ENCODE measurements at places on chromosomes 3 and 15.

GRCh38 chr3:187015903-187016638, 85.7 kb downstream of the ST6GAL1 start:
- no peak for DNase-seq

- no peak for DNase-seq
These were observed 6.4 kb upstream of the EXOG start for GRCh38 chr3:38489766-38490165.

DNA sequence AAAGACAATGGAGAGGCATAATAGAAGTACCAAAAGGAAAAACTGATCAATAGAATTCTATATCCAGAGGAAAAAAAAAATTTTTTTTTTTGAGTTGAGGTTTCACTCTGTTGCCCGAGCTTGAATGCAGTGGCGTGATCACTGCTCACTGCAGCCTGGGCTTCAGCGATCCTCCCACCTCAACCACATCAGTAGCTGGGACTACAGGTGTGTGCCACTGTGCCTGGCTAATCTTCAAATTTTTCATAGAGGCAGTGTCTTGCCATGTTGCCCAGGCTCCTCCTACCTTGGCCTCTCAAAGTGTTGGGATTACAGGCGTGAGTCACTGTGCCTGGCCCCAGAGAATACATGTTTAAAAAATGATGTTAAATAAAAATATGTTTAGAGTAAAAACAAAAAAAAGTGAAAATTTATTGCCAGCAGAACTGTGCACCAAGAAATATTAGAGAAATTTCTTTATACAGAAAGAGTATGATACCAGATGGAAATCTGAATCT, 154.3 kb upstream of the ZBTB20 start:
- no peak for DNase-seq

- DNase-seq: peak; percentile 61
These were observed 1.7 kb upstream of the LINGO1 start for GRCh38 chr15:77634266-77634962.

- DNase-seq: no peak
These were observed 1.8 kb upstream of the GPR171 start for GRCh38 chr3:151204530-151205402.

GRCh38 chr15:40069178-40070165, 30.5 kb upstream of the SRP14 start:
- no peak for DNase-seq

DNA sequence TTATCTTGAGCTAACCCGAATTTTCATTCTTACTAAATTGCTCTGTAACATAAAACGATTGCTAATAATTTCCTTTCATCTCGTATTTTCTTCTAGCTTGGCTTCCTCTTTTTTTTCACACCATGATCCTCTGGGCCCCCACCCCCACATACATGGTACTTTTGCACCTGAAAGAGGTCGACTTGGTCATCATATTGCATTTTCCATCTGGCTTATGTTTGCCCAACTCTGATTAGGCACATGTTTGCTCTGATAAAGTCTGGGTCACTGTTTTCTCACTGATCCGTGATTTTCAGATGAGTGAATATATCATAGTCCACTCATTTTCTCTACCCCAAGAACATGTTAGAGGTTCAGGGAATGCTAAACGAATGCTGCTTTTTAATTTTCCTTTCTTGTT, 49.5 kb downstream of the ARRDC4 start:
- DNase-seq: no peak

DNA sequence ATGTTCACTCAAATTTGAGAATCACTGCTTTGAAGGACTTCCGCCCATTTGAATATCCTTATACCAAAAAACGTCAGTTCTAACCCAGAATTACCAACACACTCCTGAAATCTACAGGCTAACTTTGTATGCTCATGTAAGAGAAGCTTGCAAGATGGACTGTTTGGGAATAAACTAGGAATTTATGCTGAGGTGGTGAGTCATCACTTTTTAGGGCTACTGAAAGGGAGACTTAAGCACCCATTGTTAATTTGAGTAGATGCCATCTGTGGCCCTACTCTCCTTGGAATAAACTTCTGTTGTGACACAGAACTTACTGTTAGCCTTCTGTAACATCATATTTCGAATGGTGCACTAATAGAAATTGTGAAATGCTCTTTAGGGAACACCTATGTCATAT, 74.6 kb downstream of the FGF12 start:
- DNase-seq: no peak

- DNase-seq: no peak
These were observed 12.9 kb downstream of the AMIGO3 start for GRCh38 chr3:49706456-49707112.

DNA sequence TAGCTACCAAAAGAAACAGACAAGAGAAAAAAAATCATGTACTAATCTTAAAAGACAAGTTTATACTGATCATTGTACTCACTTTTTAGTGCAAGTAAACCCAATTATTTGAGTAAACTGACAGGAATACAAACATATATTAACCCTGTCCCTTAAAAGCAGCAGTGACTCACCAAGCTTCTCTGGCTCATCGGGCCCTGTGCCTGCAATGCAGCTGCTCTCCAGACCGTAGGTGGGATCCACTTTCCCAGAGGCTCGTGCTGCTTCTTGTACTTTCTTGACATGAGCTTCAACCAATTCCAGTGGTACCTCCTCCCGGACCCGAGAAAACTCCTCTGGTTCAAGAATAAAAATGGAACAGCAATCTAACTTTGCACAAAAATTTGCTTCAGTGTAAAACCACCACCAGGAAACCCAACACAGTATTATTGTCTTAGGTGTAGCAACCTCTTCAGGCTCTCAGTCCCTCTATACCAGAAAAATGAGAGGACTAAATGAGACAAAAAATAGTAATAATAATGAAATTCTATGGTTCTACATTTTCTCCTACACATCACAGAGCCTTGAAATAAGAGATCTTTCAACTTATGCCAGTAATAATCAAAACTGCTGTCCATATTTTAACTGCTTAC, 82.6 kb upstream of the CSPG5 start:
- DNase-seq: no peak

- peak; percentile 66 for DNase-seq
These were observed 462 bp downstream of the IGDCC3 start for GRCh38 chr15:65377105-65377975.

- no peak for DNase-seq
These were observed 2.7 kb downstream of the RFTN1 start for GRCh38 chr3:16510620-16511319.

DNA sequence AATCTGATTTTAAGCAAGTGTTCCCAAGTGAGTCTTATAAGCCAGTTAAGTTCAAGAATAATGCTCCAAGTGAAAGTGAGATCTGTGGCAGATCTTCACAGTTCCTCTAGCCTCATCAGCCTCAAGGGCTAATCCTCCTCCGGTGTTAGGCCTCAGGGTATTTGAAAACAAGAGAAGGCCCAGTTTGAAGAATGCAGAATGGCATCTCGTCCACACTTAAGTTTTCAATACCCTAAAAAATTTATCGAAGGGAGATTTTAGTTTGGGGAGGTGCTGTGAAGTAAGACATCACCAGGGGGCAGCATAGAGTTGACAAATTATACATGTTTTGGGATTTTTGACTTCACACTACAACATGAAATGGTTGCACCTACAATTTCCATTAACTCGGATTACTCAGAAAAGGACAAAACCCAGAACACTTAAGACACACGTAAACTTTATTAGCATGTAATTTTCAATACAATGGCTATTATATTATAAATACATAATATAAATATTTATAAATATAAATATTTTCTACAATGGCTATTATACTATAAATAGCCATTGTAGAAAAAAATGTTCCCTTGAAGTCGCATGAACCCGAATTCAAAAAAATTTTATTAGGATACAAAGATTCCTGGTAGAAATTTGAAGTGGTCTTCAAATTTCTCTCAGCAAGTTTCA, 2.3 kb upstream of the TMEM266 start:
- no peak for DNase-seq

GRCh38 chr15:41483519-41483918, 10.2 kb upstream of the ITPKA start:
- DNase-seq: no peak

DNA sequence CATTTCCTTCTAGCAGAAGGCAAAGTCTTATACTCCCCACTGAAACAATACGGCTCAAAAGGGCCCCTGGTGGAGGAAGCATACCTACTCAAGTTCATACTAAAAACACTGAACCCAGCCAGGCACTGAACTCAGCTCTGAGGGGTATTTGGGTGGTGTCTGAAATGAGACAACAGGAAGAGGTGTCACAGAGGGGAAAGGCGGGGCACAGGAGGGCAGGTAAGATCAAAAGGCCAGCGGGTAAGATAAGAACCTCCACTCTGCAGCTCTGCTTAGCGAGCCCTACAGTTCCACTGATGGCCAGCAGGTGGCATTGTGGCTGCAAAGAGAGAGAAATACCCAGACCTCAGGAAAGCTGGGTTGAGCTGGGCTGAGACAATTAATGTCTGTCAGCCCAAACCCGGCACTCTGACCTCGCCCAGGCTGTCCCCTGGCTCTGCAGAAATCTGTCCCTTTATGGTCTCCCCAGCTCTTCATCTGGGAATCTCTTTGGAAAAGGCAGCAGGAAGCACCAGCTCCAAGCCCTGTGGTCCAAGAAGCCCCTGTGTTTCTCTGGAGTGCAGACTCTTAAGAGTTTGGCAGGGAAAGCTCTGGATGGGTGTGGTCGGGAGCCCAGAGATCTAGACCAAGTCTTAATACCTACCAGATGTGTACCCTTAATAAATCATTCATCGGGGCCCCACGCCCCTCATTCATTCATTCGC, 8.4 kb downstream of the MFGE8 start:
- DNase-seq: peak; percentile 82

- no peak for DNase-seq
These were observed 41.7 kb downstream of the FRMD5 start for GRCh38 chr15:44153352-44153751.

DNA sequence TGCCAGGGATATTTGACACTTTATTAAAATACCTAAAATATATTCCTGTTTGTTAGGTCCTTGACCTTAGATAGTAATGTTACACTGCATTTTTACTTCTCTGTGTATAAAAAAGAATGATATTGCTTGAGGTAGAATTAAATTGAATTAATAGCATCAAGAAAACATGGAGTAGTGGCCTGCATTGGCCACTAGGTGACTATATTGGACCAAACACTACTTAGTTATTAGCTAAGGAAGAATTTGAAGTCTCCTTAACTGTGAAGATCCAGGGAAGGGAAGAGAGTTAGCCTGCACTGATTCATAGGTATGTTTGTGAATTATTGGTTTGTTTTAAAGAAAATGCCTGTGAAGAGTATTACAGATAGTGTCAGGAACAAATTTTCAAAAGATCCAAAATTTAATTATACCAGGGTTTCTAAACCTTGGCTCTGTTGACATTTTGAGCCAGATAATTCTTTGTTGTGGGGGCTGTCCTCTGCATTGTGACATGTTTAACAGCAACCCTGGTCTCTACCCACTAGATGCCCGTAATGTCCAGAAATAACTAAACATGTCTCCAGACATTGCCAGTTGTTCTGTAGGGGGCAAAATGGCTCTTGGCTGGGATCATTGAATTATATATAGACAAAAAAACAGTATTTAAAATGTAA, 103.6 kb upstream of the THSD4 start:
- no peak for DNase-seq

DNA sequence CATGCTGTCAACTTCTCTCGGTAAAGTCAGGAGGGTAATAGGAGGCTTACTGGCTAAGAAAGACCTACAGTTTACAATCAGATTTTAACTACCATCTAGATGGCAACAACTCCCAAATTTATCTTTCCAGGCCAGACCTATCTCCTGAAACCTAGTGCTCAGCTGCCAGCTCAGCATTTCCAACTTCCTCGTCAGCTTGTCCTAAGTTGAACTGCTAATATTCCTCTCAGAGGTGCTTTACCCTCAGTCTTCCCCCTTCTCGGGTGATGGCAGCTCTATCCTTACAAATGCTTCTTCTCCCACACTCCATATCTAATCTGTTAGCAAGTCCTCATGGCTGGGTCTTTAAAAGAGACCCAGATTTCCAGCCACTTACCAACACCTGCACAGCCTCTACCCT, 36.9 kb upstream of the UBE2E2 start:
- no peak for DNase-seq

GRCh38 chr15:31974855-31975829, 55.2 kb upstream of the CHRNA7 start:
- DNase-seq: peak; percentile 51

GRCh38 chr3:37694284-37694675, 167.4 kb upstream of the CTDSPL start:
- DNase-seq: no peak

DNA sequence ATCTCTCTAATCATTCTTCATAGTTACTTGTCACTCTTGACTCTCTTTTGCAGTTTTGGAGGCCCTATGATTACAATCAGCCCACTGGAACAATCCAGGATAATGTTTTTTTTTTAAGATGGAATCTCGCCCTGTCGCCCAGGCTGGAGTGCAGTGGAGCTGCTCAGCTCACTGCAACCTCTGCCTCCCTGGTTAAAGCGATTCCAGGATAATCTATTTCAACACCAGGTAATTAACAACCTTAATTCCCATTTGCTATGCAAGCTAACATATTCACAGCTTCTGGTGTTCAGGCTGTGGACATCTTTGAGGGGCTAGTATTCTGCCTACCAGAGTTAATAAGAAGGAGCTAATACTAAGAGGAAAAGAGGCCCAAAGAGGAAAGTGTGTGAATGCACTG, 1.1 kb upstream of the BLOC1S6 start:
- DNase-seq: no peak

DNA sequence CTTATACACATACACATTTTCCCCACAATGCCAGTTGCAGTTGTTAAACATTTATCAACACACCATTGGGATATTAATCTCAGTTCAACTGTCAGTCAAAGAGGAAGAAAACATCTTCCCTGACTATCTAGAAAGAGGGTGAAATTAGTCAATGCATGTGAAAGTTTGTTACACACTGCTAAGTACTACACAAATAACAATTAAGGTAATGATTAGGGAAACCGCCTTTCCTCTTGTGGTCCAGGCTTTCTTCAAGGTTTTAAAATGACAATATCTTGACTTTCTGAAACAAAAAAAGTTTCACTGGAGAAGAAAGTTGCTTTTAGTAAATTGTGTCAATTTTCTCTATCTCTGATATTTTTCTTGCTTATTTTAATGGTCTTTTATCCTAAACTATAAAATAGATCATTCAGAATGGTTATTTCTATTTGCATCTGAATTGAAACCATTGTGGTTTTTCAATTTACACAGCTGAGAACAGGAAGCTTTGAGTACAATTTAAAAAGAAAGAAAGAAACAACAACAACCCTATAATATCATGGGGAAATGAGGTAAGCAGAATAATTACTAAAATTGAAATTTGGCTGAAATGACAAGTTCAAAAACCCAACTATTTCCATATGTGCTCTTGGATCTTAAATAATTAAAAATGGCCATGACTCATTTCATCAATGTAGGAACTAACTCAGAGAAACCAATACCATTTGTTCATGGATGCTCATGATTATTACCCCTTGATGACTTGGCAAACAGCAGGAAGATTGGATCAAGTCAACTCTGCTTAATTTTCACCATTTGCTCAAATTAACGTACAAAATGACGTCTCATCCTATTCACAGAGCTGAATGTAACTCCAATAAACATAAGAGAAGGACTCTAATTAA, 31.7 kb downstream of the GPR149 start:
- no peak for DNase-seq

DNA sequence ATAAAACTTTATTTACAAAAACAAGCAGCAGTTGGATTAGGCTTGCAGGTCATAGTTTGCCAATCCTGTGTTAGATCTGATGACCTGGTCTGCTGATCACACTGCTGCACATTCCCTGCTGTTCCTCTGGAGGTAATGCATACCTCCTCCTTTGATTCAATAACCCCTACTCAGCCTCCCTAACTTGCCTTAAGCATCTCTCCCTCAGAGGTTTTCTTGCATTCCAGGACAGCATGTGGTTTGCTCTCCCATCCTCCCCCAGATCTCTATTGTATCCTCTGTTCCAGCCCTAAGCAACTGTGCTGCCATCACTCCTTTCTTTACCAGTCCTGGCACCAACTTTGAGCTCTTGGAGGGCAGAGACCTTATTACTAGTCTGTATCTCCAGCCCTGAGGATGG, 63.4 kb downstream of the CACNA2D3 start:
- no peak for DNase-seq
